ENCODE measurements at places on chromosomes 2 and 18. TPM values are rescaled to one million over a fixed set of nuclear protein-coding genes. Genes with fewer than 3 reads are reported as not detected.
A peak's percentile ranks its signal among the peaks of the same experiment; 100 is the strongest.

The ANKRD30BL gene
- 1.2 TPM for total RNA-seq

DNA sequence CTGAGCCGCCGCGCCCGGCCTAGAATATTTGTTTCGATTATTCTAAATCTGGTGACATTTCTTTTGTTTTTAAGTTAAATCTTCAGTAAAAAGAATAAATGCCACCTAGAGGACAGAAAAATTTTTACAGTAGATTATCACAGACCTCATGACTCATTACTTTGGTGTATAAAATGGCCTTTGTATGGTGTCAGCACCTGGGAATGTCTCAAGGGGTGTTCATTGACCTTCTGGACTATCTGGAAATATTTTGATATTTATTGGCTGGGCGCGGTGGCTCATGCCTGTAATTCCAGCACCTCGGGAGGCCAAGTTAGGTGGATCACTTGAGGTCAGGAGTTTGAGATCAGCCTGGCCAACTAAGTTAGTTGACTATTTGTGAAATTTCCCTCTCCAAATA lies 30.3 kb upstream of the SLC30A6 start:
- no peaks in the 10 kb centered on the region for H3K27me3 ChIP-seq
- H3K4me3 ChIP-seq, result no peak overlapping the region
- no peak for DNase-seq
- peaks cover 21% of the 10 kb centered on the region for H3K36me3 ChIP-seq

The DARS1 gene
- total RNA-seq, result 63.1 TPM

- peak overlapping the region; percentile 89 for H3K27ac ChIP-seq
- H3K36me3 ChIP-seq, result no peaks in the 10 kb centered on the region
- H3K4me1 ChIP-seq, result peaks cover 86% of the 10 kb centered on the region
These were observed 39.3 kb downstream of the TSHZ1 start for GRCh38 chr18:75249672-75250470.

The CRYGD gene
- not detected for total RNA-seq

All from vagina (tissue), 2 donors.